Aorta (tissue), 5 donors: ENCODE measurements at places on chromosomes 4 and X. TPM values are rescaled to one million over a fixed set of nuclear protein-coding genes. Genes with fewer than 3 reads are reported as not detected.

DNA sequence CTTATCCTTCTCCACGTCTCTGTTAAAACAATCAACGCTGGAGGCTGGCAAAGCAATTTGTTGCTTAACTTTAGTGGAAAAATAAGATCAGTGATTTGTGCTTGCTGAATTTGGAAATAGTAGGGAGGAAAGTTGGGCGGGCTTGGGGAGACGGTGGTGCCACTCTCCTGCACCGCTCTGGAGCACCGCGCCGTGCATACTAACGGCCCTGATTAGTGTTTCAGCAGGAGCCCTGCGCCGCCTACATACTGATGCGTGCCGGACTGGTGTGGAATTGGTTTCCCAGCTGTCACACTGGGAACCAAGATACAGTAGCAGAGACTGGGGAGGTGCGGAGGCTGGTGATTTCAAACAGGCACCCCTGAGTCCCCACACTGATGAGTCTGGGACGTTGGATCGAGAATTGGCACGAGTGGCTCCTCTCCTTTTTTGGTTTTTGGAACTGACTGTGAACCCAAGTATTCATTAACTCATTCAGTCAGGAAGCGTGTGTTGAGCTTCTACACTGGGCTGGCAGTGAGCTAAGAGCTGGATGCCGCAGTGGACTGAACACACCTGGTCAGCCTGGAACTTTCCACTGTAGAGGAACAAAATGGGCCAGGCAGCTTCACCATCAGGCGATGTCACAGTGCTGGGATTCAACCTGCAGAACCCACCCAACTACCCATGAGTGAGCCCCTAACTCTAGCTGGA, 29.0 kb upstream of the PSAPL1 start:
- no peak for DNase-seq
- H3K27ac ChIP-seq, result no peak overlapping the region
- no peaks in the 10 kb centered on the region for H3K4me1 ChIP-seq
- H3K27me3 ChIP-seq, result no peaks in the 10 kb centered on the region

DNA sequence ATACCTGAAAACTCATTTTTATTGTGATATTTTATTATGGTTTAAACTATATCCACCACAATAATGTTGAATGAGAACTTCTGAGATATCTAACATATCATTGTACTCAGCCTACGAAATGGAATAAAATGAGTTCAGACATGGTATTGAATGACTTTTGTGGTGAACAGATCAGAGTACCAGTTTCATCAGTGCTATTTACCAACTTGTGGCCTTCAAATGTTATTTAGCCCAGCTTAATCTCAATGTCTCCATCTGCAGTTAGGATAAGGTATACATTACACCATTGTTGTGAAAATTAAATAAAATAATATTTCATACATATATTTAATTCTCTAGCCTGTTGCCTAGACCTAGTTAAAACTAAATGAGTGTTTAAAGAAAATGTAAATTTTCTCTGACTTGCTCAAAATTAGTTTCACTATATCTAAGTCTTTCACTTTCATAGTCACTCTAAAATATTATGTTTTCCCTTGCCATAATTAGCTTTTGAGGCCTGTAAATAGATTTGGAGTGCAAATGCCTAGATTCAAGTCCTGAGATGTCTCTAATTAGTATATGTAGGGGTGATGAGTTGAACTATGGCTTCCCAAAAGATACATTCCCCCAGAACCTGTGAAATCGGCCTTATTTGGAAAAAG, 594.2 kb downstream of the STPG2 start:
- no peaks in the 10 kb centered on the region for H3K4me1 ChIP-seq
- DNase-seq, result no peak
- H3K27me3 ChIP-seq, result no peaks in the 10 kb centered on the region
- H3K4me3 ChIP-seq, result no peak overlapping the region

The MAML3 gene
- total RNA-seq, result 8.3 TPM

The DSPP gene
- not detected for total RNA-seq

- peak overlapping the region; percentile 71 for H3K4me3 ChIP-seq
- DNase-seq, result no peak
- H3K36me3 ChIP-seq, result no peaks in the 10 kb centered on the region
- H3K27me3 ChIP-seq, result no peaks in the 10 kb centered on the region
- no peaks in the 10 kb centered on the region for H3K4me1 ChIP-seq
- no peak overlapping the region for H3K27ac ChIP-seq
Measured at GRCh38 chr4:140757232-140757630, 1.0 kb upstream of the TBC1D9 start.

GRCh38 chr4:152609481-152609880, 70.3 kb downstream of the TMEM154 start:
- H3K4me1 ChIP-seq, result no peaks in the 10 kb centered on the region
- no peak for DNase-seq
- H3K27me3 ChIP-seq, result peaks cover 2% of the 10 kb centered on the region
- H3K4me3 ChIP-seq, result no peak overlapping the region
- no peak overlapping the region for H3K27ac ChIP-seq

DNA sequence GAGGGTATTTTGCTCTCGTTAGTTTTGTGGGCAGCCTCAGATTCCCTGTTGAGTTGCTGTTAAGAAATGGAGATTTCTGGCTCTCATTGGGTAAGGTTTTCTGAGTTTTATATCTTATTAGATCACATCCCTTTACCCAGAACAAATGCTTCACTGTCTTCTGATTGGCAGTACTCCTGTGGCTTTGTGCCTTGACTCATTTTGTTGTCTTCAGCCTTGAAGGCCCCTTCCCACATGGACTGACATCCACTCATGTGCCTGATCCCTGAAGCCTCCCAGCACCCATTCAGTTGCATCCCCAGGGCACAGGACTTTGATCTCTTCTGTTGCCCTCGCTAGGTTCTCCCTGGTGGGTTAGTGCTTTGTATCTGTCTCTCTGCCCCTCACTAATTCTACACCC, 10.4 kb downstream of the MED28 start:
- H3K4me1 ChIP-seq, result no peaks in the 10 kb centered on the region
- H3K4me3 ChIP-seq, result no peak overlapping the region
- H3K27ac ChIP-seq, result no peak overlapping the region
- no peak for DNase-seq
- H3K36me3 ChIP-seq, result peaks cover 18% of the 10 kb centered on the region
- H3K27me3 ChIP-seq, result no peaks in the 10 kb centered on the region

DNA sequence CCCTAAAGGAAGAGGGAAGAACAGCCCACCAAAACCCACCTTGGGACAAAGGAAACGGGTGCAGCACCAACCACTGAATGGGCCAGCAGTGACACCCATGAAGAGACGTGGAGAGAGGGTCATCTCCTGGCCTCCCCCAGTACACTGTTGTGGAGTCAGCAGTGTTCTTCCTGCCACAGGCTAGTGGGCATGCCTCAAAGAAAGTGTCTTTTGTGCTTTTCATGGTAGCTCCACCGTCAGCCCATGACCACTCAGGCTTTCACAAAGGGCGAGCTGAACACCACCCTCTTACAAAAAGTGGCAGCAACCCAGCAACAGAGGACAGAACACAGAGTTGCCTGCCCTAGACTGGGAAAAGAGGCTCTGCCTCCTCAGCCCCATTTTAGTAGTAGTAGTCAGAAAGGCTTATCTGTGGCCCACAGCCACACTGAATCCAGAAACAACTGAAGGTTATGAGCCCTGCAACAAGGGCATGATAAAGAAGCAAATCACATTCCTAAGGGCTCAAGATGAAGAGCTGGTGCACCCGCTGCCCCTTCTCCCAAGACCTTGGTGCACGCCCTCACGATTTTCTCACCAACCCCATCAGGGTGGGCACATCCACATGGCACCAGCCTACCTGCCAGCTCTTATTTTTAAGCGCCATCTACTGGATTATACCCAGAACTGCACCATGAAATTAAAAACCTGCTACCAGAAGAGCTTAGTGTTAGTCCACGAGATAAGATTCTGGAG, 53.1 kb downstream of the RAB28 start:
- DNase-seq, result peak; percentile 40
- no peaks in the 10 kb centered on the region for H3K27me3 ChIP-seq
- H3K36me3 ChIP-seq, result no peaks in the 10 kb centered on the region
- H3K4me1 ChIP-seq, result peaks cover 4% of the 10 kb centered on the region
- H3K27ac ChIP-seq, result no peak overlapping the region

GRCh38 chrX:139720136-139720535, 12.2 kb upstream of the MCF2 start:
- no peaks in the 10 kb centered on the region for H3K36me3 ChIP-seq
- H3K27ac ChIP-seq, result no peak overlapping the region
- no peak for DNase-seq
- H3K4me1 ChIP-seq, result no peaks in the 10 kb centered on the region
- H3K27me3 ChIP-seq, result no peaks in the 10 kb centered on the region

The VCX3A gene
- total RNA-seq, result not detected

- H3K36me3 ChIP-seq, result peaks cover 8% of the 10 kb centered on the region
- no peak overlapping the region for H3K27ac ChIP-seq
- no peak for DNase-seq
- no peaks in the 10 kb centered on the region for H3K27me3 ChIP-seq
Measured at GRCh38 chr4:15557786-15558550, 88.3 kb downstream of the CC2D2A start.

- H3K27me3 ChIP-seq, result no peaks in the 10 kb centered on the region
- no peak overlapping the region for H3K27ac ChIP-seq
- H3K4me3 ChIP-seq, result no peak overlapping the region
Measured at GRCh38 chr4:7186516-7187167, 5.7 kb upstream of the SORCS2 start.
